ENCODE measurements at places on chromosomes 4 and X.

DNA sequence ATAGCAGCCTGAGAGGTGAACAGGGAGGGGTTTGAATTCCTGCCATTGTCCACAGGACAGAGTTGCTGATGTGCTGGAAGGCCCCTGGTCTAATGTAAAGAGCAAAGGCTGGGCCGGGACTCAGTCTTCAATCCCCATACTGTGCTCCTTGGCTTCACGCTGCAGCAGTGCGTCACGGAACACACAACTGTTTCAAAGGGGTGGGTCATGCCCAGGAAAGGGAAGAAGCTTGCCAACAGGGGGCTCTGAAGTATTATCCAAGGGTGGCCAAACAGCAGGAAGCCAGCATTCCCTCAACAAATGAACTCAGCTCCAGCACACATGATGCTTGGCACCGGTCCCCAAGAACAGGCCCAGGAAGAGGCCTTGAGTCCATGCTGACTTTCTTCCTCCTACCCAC is 122.5 kb downstream of the NFKB1 start:
- no peak overlapping the region for H3K4me3 ChIP-seq
- peak; percentile 20 for DNase-seq
- H3K27ac ChIP-seq: no peak overlapping the region

GRCh38 chr4:124322234-124323065 is 390.1 kb downstream of the ANKRD50 start:
- peaks cover 11% of the 10 kb centered on the region for H3K4me1 ChIP-seq
- DNase-seq: no peak
- peaks cover 4% of the 10 kb centered on the region for H3K27me3 ChIP-seq
- no peaks in the 10 kb centered on the region for H3K36me3 ChIP-seq
- H3K27ac ChIP-seq: no peak overlapping the region

DNA sequence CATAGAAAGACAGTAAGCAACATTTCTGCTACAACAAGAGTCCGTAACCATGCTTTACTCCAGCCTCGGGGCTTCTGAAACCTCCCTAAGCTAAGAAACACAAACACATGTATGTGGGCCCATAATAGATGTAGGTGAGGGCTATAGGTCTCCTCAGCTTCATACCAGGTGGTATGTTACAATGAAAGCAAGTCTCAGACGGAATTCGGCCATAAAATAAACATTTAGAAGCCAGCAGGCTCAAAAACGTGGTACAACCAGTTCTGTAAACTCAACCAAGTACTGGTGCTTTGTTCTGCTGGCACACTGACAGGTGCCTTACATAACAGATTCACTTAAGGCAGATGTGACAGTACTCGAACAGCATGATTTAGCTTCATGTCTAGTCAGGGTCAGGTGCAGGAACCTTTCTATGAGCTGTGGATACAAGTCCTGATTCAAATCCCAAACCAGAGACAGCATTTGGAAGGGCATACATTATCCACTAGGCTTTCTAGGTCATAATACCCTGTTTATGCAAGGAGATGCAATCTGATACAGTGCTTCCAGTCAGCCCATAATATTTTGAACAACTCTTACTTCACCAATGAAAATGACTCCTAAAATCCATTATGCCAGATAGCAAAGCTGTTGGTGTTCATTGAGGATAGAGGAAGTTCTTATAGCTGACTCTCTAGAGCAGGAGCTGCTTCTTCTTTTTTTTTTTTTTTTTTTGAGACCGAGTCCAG is 113.8 kb upstream of the ENPP6 start:
- H3K4me3 ChIP-seq: no peak overlapping the region
- DNase-seq: no peak
- no peaks in the 10 kb centered on the region for H3K27me3 ChIP-seq
- peaks cover 24% of the 10 kb centered on the region for H3K4me1 ChIP-seq
- H3K27ac ChIP-seq: no peak overlapping the region

- H3K4me3 ChIP-seq: peak overlapping the region; percentile 73
- peaks cover 14% of the 10 kb centered on the region for H3K4me1 ChIP-seq
Measured at GRCh38 chr4:168877511-168878491, 132.3 kb downstream of the CBR4 start.

DNA sequence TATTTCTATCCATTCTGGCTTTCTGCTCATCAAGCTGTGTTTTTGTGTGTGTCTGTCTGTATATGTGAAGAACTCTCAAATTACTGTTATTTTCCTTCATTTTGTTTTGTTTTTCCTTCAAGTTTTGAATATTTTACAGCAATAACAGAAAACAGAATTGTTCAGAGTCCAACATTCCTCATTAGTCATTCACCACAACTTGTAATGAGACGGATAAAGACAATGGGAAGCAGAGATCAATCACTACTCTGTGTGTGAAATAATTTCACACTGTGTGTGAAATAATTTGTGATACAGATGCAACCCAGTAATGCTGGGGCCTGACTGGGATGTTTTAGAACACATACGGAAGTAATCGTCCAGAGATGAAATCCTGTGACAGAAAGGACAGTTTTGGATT is 55.2 kb downstream of the HPGD start:
- peaks cover 8% of the 10 kb centered on the region for H3K4me1 ChIP-seq
- H3K27me3 ChIP-seq: no peaks in the 10 kb centered on the region
- no peak overlapping the region for H3K27ac ChIP-seq
- no peak for DNase-seq

Data from WTC11 (cell line).